ENCODE measurements at places on chromosomes 13 and 19.
A peak's percentile ranks its signal among the peaks of the same experiment; 100 is the strongest.

DNA sequence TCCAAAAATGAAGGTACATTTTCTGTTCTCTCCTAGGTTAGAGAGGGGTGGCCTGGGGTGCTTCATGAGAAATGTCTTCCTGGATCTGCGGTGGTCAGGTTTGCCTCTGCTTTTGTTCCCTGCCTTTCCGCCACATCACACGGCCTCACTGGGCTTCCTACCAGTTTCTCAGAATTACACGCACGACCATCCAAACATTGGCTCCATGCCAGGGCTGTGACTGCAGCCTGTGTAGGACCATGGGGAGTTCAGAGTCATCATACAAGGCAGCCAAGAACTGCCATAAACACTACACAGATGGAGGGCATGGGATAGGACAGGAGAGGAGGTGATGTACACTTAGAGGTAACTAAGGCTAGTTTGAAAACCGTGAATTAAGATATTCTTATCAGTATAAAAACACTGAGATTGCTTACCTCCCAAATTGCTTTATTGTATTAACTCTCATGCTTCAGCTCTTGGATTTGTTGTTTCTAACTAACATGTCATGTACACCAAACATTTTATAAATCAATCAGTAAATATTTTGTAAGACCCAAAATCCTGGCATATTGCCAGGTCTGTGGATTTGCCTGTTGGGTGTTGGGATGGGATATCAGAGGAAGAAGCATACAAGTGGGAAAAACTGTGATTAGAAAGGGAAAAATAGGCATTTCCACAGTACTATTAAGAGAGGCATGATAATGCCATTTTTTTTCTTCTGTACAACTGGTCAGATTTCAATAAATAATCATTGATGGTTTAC is 45.2 kb downstream of the CDADC1 start:
- DNase-seq: peak; percentile 79

GRCh38 chr19:27774827-27775226 is 1438.1 kb downstream of the UQCRFS1 start:
- DNase-seq: no peak

DNA sequence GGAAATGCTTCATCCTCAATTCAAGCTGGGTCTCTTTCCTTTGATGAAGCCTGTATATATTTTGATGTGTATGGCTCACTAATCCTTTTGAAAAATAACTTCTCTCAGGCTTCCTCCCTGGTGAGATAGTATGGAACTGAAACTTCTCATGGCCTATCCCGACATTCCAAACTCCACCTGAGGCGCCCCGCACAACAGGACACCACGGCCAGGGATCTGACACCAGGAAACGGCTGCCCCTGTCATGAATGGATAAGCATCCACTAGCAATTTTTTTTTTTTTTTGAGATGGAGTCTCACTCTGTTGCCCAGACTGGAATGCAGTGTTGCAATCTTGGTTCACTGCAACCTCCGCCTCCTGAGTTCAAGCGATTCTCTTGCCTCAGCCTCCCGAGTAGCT is 16.4 kb downstream of the SLC7A1 start:
- no peak for DNase-seq

GRCh38 chr13:48492096-48492440 is 40.8 kb downstream of the RCBTB2 start:
- DNase-seq: no peak

GRCh38 chr19:17685451-17686022 is 2.6 kb downstream of the UNC13A start:
- DNase-seq: no peak

GRCh38 chr13:42574435-42575311 is 721 bp downstream of the TNFSF11 start:
- no peak for DNase-seq

DNA sequence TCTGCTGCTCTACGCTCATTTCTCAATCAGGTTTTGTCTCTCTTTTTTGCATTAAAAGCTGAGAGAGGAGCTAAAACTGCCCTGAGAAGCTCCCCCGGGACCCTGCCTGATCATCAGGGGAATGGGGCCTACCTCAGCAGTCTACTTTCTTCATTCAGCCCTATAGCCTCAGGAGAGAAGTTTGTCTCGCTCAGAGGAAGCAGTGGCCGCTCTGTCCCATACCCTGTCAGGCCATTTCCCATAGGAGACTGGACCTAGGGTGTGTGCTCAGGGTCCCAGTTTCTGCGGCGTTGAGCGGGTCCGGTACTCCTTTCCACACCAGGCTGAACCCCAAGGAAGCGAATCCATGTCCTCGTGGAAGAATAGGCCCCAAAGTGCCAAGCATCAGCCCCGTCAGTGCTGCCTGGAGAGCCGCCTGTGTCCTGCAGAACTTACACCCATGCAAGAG is 21.7 kb downstream of the UBE2L5 start:
- DNase-seq: no peak

- no peak for DNase-seq
Measured at GRCh38 chr19:1970806-1971502, 30.0 kb downstream of the CSNK1G2 start.

- no peak for DNase-seq
Measured at GRCh38 chr13:113146750-113147149, 11.7 kb upstream of the PROZ start.

DNA sequence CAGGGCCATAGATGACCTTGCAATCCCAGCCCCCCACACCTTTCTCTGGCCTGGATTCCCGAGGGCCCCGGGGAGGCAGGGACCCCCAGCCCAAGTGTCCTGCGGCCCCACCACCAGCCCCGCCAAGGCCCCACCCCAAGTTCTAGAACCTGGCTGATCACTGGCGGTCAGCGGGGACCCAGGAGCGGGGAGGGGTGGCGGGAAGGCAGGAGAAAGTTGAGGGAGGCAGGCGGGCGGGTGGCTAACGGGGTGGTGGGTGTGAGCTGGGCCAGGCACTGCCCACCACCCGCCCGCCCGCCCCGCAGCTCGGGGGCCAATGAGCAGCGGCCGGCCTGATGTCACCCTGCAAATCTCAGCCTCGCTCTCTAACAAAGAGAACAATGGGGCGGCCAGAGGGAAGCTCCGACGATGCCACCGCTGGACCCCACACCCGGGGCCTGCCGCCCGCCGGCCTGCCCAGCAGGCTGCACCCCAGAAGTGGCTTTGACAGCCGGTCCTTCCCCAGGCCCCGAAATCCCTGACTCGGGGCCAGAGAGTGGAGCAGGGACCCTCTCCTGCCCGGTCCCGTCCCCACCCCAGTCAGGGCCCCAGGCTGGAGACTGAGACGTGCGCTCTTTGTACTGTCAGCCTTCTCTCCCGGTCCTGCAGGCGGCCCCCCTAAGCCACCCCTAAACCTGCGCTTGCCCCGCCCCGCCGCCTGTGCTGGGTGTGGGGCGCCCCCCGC is 1.6 kb downstream of the MEX3D start:
- peak; percentile 76 for DNase-seq

- no peak for DNase-seq
Measured at GRCh38 chr13:74674720-74675119, 540.5 kb upstream of the KLF12 start.

DNA sequence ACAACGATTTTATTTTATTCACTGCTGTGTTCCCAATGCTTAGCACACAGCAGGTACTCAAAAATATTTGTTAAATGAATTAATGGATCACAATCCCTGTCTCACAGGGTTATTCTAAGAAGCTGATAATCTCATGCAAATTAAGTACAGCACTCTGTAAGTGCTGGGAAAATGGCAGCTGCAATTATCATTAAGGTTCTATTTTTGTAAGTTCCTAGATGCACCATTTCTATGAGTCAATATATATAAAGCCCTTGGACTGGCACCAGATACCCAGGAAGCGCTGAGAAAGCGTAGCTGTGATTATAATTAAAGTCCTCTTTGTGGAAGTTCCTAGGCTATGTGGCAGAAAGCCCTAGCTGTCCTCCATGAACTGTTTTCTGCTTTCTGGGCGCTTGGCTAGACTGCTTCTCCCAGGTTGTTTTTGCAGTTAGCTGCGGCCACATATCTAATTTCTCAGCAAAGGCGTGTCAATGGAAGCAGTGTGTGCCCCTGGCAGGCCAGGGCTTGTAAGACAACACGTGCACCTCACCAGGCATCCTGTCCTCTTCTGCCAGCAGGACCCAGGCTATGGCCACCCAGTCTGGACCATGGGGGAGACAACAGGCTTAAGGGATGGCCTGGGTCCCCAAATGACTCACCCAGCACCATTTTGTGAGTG is 5.2 kb upstream of the SRRM5 start:
- DNase-seq: no peak

DNA sequence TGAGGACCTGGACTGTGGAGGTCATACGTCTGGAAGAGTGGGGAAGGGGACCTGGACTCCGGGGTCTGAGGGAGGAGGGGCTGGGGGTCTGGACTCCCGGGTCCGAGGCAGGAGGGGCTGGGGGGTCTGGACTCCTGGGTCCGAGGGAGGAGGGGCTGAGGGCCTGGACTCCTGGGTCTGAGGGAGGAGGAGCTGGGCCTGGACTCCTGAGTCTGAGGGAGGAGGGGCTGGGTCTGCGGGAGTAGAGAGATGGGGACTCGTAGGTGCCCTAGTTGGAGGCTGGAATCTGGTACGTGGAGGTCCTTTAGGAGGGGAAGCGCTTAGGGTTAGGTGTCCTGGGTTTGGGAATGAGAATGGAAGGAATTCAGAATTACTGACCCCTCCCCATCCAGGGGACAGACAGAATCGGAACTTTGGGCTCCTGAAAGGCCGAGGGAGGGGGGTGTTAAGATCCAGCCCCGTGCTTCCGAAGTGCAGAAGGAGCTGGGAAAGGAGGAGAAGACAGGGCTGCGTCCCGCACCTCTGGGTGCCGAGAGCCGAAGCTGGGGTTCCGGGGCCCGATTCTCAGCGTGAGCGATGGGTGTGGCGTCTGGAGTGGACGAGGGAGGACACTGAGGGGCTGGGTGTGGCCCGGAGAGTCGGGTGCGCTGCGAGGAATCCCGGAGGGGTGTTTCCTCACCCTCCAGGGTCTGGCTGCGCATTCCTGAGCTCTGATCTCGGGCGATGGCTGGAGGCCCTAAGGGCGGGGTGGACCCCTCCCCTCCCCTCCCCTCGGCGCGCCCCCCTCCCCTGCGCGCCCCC is 608 bp downstream of the MYADM start:
- peak; percentile 56 for DNase-seq

DNA sequence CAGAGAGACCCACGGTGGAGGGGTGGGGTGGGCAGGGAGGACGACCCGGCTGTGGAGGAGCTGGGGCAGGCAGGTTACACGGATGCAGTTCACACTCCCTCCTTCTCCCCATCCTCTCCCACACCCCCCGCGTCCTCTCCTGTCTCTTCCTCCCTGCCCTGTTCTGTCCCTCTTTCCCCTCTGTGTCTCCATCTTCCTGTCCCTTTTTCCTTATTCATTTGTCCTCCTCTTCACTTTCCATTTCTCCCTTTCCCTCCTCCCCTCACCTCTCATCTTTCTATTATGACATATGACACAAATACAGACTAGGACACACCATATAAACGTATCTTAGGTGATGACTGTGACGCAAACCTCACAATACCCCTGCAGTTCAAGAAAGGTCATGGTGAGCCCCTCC is 96.6 kb downstream of the SCGB2B2 start:
- DNase-seq: no peak

DNA sequence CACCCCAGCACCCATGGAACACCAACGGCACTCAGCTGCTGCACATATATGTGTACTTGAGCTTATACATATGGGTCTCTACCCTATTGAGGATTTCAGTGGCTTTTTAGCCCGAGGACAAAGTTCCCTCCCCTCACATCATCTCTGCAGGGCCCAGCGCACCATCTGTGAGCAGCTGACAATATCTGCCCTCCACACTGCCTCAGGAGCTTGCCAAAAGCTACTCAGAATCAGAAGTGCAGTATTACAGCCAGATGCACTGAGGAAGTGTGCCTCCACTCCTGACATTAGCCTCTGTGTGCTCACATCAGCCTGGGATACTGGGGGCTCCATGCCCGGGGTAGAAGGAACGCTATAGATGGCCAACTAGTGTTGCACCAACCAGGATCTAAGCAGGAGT is 903.9 kb downstream of the UQCRFS1 start:
- DNase-seq: no peak

- DNase-seq: no peak
Measured at GRCh38 chr13:75512253-75512652, 25.4 kb downstream of the COMMD6 start.

- DNase-seq: peak; percentile 76
Measured at GRCh38 chr19:35882114-35882832, 13.9 kb downstream of the APLP1 start.

DNA sequence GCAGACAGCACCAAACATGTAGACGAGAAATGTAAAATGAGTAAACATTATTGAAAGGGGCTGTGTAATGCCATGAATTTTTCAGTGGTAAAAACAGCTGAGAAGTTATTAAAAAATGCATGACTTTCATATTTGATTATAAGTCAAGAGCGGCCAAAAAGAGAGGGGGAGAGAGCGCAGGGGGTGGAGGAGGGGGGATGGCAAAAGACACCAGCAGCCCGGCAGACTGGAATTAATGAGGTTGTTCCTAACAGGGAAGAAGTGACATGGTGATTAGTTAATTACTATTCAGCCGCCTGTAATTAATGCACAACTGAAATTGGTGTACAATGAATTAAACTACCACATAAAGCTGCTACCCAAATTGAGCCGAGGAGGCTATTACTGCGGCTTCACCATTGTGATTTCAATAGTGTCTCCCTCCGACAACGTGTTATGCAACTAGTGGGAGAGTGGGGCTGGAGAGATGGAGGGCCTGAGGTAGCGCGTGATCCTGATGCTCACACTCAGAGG is 89.1 kb upstream of the VSTM2B start:
- no peak for DNase-seq

GRCh38 chr13:35179494-35179893 is 237.4 kb downstream of the NBEA start:
- no peak for DNase-seq

DNA sequence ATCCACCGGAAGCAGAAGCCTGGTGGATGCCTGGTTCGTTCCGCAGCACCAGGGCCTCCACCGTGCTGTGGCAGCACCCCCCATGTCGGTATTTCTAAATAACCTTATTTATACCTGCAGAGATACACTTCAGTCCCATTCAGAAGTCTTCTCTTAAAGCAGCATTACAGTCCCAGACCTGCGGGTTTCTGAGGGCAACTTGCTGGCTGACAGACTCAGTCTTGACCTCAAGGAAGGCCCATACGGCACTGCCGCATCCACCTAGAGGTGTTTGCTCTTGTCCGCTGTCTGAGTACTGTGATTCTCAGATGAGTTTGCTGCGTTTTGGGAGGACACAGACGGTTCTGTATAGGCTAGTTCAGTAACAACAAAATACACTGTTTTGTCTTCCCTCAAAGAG is 16.9 kb upstream of the TEX29 start:
- DNase-seq: no peak

GRCh38 chr13:66887088-66887487 is 343.0 kb downstream of the PCDH9 start:
- no peak for DNase-seq

DNA sequence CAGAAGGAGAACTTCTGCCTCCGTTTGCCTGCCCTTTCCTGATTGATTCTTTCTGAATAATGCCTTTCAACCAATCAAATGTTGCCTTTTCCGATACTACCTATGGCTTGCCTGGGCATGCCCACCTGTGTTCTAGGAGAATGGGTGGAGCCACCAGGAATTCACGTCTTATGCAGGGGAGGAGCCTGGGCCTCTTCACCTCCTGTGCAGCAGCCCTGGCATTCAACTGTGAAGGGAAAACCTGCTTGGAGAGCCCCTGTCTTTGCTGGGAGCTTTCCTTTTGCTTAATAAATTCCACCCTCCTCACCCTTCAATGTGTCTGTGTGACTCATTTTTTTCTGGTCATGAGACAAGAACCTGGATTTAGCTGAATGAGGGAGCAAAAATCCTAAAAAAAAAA is 730.7 kb downstream of the UQCRFS1 start:
- no peak for DNase-seq

GRCh38 chr13:101527130-101527529 is 74.7 kb downstream of the ITGBL1 start:
- peak; percentile 13 for DNase-seq

- DNase-seq: no peak
Measured at GRCh38 chr13:60363288-60363687, 33.7 kb upstream of the TDRD3 start.
